Testis (tissue), 5 donors: ENCODE measurements at places on chromosomes 2 and 18.

GRCh38 chr2:240789051-240789453 is 31.0 kb downstream of the KIF1A start:
- peaks cover 12% of the 10 kb centered on the region for H3K4me1 ChIP-seq
- H3K4me3 ChIP-seq, result no peak overlapping the region
- H3K36me3 ChIP-seq, result no peaks in the 10 kb centered on the region
- DNase-seq, result no peak
- no peak overlapping the region for H3K27ac ChIP-seq

- H3K4me3 ChIP-seq, result no peak overlapping the region
- H3K27me3 ChIP-seq, result no peaks in the 10 kb centered on the region
- no peaks in the 10 kb centered on the region for H3K36me3 ChIP-seq
- peaks cover 9% of the 10 kb centered on the region for H3K4me1 ChIP-seq
Measured at GRCh38 chr2:42510191-42510590, 16.4 kb upstream of the KCNG3 start.

DNA sequence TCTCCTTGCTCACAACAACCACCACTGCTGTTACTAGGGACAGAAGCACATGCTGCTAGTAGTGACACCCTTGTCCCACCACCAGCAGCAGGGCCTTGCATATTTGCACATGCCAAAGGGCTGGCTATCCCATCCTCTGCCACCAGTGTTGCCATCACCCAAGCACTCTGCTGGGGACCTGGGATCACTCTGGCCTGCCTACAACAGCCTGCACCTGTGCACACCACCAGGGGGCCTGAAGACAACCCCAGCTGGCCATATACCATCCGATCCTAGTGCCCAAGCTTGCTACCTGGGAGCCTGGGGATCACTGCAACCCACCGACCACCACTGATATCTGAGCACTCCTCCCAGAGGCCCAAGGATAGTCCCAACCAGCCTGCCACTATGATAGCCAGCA is 99.9 kb upstream of the FANCL start:
- no peak overlapping the region for H3K4me3 ChIP-seq
- H3K27ac ChIP-seq, result no peak overlapping the region
- H3K36me3 ChIP-seq, result no peaks in the 10 kb centered on the region
- no peaks in the 10 kb centered on the region for H3K4me1 ChIP-seq
- no peaks in the 10 kb centered on the region for H3K27me3 ChIP-seq

DNA sequence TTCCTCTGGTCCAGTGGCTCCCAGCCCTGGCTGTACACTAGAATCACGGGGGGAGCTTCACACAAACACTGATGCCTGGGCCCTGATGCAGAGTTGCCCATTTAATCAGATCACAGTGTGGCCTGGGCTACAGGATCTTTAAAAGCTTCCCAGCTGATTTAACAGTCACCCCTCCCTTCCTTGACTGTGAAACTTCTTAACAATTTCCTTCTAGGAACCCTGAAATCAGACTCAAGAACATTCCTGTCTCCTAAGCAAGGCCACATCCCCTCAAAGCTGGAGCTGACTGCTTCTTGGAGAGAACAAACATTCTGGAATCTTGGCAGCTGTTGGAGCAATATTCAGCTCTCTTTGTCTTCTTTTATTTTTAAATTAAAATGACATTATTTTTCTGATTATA is 88.7 kb downstream of the ADD2 start:
- H3K4me1 ChIP-seq, result no peaks in the 10 kb centered on the region
- H3K27me3 ChIP-seq, result no peaks in the 10 kb centered on the region
- no peak overlapping the region for H3K4me3 ChIP-seq
- no peak overlapping the region for H3K27ac ChIP-seq

- no peaks in the 10 kb centered on the region for H3K36me3 ChIP-seq
- H3K27ac ChIP-seq, result no peak overlapping the region
- no peak for DNase-seq
- H3K4me3 ChIP-seq, result no peak overlapping the region
- H3K27me3 ChIP-seq, result no peaks in the 10 kb centered on the region
Measured at GRCh38 chr18:11565716-11566115, 43.7 kb upstream of the SLC35G4 start.
